ENCODE measurements at places on chromosomes 4 and X.
A peak's percentile ranks its signal among the peaks of the same experiment; 100 is the strongest.

- no peak for DNase-seq
Measured at GRCh38 chrX:55357236-55357635, 92.5 kb upstream of the PAGE3 start.

DNA sequence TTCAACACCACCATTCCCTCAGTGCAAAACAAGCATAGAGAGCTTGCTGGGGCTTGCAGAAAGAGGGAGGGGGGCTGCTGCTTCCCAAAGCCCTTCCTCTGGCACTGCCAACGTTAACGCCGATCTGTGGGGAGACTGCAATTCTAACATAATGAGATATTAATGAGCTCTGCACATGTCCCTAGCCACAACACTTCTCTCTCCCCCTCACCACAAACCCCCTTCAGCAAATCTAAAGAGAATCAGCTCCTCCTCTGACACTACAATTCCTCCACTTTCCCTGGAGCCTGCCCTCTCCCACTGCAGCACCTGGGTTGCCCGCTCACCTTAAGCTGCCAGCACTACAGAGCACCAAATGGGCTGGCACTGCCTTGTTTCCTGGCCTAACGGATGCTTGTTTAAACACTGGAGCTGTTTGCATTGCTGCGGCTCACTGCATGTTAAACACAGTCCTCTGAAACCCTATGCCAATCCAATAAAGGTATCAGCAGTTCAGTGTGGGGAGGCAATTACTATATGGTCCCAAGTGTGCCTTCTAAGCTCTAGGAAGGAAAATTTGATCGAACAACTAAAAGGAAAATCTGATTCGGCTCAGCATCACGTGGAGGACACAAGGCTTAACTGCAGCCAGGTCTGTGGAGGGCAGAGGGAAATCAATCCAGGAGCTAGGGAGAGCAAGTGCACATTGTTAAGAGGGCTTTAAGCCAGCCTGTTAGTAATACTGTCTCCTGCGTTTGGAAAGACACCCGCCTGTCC is 232.4 kb downstream of the MAML3 start:
- DNase-seq: no peak

DNA sequence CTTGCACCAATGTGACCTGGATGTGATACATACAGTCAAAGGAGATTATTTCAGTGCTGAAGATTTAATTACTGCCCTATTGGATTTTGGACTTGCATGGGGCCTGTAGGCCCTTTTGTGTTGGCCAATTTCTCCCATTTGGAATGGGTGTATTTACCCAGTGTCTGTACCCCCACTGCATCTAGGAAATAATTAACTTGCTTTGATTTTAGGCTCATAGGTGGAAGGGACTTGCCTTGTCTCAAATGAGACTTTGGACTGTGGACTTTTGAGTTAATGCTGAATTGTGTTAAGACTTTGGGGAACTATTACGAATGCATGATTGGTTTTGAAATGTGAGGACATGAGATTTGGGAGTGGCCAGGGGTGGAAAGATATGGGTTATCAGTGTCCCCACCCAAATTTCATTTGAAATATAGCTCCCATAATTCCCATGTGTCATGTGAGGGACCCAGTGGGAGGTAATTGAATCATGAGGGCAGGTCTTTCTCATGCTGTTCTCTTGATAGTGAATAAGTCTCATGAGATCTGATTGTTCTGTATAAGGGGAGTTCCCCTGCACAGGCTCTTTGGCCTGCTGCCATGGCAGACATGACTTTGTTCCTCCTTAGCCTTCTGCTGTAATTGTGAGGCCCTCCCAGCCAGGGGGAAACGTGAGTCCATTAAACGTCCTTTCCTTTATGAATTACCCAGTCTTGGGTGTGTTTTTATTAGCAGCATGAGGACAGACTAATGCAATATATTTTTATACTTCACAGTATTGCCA is 362.2 kb upstream of the SPANXN4 start:
- DNase-seq: no peak

GRCh38 chr4:10740891-10741620 is 56.5 kb upstream of the CLNK start:
- no peak for DNase-seq

DNA sequence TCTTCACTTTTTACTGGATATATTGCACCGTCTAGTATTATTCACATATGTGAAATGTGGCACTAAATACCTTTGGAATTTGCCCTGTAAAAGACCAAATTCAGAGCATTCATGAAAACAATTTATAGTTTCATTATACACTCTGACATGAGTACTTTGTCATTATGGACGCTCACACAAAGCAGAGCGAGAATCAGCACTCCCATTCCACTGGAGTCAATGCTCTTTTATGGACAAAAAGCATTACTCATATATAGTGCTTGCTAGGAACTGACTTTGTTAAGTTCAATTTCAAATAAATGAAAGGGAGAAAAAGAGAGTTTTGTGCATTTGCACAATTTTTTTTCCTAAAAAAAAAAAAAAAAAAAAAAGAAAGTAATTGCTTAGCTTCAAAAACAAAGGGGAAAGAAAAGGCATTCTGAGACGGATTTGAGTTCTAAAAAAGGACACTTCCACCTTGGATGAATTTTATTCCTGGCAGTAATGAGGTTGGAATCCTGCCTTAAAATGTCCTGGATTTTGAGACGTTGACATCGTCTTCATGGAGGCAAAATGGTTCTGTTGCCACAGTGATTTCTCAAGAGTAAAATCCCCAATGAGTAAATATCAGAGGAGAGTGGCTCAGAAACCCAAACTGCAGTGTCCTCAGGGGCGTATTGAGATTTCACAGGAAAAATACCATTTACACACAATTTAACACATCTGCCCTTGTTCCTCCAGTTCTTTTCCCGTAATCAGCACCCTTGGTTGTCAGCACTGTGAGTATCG is 34.8 kb downstream of the CCDC149 start:
- no peak for DNase-seq

DNA sequence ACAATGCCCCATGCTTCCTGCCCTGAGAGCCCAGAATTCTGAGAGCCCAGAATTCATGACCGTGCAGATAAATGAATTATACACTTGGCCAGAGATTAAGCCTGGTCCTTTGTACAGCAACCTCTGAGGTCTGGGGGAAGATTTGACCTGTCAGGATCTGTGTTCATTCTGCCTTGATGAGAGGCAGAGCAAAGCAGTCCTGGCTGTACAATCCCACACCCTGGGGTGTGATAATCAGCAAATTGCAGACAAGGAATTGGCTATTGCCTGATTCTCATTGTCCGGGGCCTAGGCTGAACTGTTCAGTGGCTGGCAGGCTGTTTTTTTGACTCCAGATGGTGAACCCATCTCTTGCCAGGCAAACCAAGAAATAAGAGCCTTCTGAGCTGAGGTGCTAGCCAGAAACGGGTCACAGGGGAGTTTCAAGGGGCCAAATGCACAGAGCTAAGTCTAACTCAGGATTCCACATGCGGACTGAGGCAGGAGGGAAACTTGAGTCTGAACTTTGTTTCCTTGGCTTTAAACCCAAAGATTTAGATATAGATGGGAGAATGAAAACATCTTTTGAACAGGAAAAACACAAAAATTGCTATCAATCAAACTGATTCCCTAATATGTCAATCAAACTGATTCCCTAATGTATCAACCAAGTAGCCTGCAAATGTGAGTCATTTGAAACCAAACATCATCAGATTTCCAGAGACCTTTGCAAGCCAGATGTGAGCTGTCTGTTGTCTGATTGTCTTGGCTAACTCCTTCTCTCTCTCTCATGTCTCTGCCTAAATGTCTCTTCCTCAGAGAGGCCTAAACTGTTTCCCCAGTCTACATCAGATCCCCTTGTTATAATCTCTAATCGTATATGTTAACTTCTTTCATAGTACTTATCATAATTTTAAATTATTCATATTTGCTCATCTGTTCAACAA is 159.3 kb downstream of the ATG4A start:
- no peak for DNase-seq

GRCh38 chrX:46647251-46647650 is 73.7 kb downstream of the CHST7 start:
- DNase-seq: no peak

DNA sequence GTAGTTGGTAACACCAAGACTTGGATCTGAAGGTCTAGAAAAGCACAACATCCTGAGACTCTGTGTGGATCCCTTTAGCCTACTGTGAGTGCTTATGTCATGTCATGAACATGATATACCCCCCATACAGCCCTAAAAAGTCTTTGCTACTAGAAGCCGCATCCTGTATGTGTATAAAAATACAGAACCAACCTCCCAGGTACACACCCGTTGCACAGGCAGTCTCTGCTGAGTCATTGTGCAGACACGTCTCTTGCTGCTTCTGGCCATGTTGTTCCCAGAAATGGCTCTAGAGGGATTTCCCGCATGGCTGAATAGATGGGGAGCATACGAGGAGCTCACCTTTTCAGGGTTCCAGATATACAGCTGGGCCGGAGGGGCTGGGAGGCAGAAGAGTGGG is 93.3 kb downstream of the MAMLD1 start:
- peak; percentile 8 for DNase-seq

DNA sequence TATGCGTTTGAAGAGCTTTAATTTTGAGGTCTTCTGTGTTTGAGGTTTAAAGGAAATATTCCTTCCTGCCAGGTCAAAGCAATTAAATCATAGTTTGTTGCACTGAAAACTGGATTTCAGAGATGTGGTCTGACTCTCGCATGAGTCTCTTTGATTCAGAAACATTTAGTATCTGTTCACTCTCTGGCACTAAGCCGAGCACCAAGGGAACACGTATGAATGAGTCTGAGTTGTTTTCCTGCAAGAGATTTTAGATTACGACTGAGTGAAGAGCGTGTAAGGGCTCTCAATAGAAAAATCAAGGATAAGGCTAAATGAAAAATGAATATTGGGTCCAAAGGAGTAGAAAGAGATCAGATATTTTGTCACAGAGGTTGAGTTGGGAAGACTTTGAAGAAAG is 875.4 kb upstream of the PRKX start:
- DNase-seq: no peak

GRCh38 chr4:5370286-5370685 is 319.0 kb downstream of the STK32B start:
- DNase-seq: no peak

DNA sequence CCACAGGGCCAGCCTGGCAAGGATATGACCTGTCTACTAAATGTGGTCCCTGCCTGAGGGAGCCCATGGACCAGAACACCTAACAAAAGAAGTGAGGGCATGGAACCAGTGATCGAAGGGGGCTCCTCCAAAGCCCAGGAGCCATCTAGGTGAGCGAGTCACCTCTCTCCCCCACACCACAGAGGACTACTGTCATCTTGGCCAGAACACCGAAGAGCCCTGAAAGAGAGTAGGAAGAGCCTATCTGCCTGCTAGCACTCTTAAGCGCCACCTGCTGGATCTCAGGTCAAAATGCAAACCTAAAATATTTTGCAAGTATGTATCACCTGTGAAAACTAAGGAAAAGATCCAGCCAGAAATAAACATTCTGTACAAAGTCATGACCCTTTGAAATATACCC is 137.9 kb upstream of the ZXDB start:
- peak; percentile 4 for DNase-seq
